ENCODE measurements at places on chromosomes 13 and 19.

DNA sequence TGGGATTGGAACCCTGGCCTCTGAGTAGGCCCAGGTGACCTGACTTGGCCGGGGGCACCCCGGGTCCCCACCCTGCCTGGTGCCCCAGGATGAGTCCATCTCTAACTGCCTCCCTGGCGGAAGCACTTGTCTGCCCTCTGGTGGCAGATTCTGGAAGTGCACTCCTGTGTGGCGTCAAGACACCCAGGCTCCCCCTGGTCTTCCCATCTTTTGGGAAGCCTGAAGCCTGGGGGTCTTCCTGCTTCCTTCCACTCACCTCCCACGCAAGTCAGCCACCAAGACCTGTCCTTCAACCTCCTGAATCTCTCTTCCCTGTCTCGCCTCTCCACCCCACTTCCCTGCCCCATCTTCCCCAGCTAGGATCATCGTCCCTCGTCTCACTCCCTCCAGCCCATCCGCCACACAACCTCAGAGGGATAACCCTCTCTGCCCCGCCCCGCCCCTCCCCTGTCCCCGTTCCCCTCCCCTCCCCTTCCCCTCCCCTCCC is 7.4 kb downstream of the RABAC1 start:
- peak; percentile 75 for DNase-seq
- peak overlapping the region; percentile 14 for H3K27ac ChIP-seq
- H3K27me3 ChIP-seq = no peaks in the 10 kb centered on the region

DNA sequence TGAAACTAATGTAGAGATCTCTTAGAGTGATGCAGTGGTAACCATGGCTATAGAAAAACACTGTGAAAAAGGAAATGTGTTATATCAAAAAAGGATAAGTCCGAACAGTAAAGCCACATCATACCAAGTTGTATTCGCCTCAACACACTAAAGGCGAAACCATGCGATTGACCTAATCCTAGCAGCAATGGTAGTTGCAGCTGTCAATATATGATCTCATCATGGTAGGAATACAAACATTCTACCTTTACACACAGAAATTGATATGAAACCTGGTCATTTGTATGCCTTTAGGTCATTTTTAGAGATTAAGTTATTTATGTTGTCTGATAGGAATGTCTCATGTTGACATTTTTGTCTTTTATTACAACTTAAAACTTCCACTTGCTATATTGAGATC is 271.9 kb downstream of the SLITRK6 start:
- no peaks in the 10 kb centered on the region for H3K27me3 ChIP-seq
- no peak overlapping the region for H3K4me3 ChIP-seq
- no peak for DNase-seq
- H3K36me3 ChIP-seq = no peaks in the 10 kb centered on the region

DNA sequence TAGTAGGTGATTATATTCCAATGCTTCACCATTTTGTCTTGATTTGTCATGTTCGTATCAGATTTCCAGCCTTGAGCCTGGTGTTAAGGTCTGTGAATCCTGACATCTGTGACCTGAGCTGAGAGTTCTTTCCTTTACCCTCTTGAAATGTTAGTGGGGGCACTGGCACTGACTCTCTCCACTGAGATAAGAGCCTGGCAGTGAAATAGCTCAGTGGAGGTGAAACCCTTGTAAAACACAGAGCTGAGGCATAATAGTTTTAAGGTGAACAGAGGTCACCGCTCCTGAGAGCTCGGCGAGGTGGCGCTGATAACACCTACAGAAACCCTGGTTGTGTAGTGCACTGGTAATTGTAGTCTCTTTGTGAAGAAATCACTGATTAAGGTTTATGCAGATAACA is 748.2 kb downstream of the DIAPH3 start:
- DNase-seq = no peak
- no peaks in the 10 kb centered on the region for H3K27me3 ChIP-seq
- H3K27ac ChIP-seq = no peak overlapping the region
- no peaks in the 10 kb centered on the region for H3K36me3 ChIP-seq
- H3K4me3 ChIP-seq = no peak overlapping the region

DNA sequence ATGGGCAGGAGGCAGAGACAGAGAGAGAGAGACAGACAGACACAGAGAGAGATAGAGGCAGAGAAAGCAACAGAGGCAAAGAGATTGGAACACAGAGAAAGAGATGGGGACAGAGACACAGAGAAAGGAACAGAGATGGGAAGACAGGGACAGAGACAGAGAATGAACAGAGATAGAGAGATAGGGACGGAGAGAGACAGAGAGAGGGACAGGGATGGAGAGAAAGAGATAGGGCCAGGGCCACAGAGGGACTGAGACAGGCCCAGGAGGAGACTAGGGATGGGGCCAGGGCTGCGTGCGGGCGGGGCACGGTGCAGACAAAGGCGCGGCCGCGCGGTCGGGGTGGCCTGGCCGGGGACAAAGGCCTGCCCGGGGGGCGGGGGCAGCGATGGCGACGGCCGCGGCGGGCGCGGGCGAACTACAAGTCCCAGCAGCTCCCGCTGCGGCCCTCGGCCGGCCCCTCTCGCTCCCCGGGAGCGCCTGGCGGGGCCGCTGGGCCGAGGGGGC is at the start of gene ZNF358:
TSS of gene ZNF358 (plus strand) at position 459 of the 507 bp plus-strand sequence. CDS start 3,140 bp downstream, outside the sequence.
- H3K4me1 ChIP-seq = peaks cover 4% of the 10 kb centered on the region
- peak within 1 kb of the TSS; percentile 62 for H3K27ac ChIP-seq
- peak within 1 kb of the TSS; percentile 82 for H3K4me3 ChIP-seq
- peaks cover 27% of the 10 kb centered on the region for H3K27me3 ChIP-seq

GRCh38 chr13:106523576-106523975 is 11.9 kb downstream of the EFNB2 start:
- H3K4me1 ChIP-seq = no peaks in the 10 kb centered on the region
- peaks cover 27% of the 10 kb centered on the region for H3K27me3 ChIP-seq
- DNase-seq = no peak
- no peaks in the 10 kb centered on the region for H3K36me3 ChIP-seq

DNA sequence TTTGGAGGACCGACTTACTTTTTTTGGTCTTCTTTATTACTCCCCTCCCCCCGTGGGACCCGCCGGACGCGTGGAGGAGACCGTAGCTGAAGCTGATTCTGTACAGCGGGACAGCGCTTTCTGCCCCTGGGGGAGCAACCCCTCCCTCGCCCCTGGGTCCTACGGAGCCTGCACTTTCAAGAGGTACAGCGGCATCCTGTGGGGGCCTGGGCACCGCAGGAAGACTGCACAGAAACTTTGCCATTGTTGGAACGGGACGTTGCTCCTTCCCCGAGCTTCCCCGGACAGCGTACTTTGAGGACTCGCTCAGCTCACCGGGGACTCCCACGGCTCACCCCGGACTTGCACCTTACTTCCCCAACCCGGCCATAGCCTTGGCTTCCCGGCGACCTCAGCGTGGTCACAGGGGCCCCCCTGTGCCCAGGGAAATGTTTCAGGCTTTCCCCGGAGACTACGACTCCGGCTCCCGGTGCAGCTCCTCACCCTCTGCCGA is 409 bp downstream of the FOSB start:
- peak overlapping the region; percentile 86 for H3K4me3 ChIP-seq
- peaks cover 34% of the 10 kb centered on the region for H3K27me3 ChIP-seq
- peaks cover 24% of the 10 kb centered on the region for H3K36me3 ChIP-seq
- H3K27ac ChIP-seq = peak overlapping the region; percentile 86

DNA sequence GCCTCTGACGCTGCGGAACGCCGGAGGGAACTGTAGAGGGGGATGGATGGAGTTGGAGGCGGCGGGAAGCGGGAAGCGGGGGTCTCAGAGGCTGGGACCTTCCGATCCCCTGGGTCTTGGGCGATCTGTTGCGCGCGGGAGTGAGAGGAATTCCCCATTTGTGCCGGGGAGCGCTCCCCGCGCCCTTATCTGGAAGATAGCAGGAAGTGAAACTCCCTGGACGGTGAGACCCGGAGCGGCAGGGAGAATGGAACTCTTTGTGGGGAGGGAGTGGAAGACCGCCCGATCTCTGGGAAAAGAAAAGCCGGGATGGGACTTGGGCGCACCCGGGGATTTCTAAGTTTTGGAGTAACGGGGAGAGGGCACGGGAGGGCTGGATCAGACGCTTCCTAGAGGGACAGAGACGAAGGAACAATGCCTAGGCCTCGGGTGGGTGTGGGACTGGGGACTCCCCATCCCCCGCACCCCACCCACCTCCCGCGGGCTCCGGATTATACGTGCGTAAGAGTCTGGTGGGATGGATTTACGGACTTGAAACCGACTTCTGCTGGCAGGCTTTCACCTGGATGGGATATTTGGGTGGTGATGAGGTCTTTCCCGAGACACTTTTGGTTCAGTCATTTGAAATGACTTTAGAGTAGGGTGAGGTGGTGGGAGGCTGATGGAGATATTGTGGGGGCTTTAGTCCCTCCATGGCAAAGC is 495 bp downstream of the LSR start:
- no peak overlapping the region for H3K27ac ChIP-seq
- peak overlapping the region; percentile 69 for H3K4me3 ChIP-seq
- H3K36me3 ChIP-seq = no peaks in the 10 kb centered on the region
- DNase-seq = no peak
- H3K27me3 ChIP-seq = peaks cover 52% of the 10 kb centered on the region

DNA sequence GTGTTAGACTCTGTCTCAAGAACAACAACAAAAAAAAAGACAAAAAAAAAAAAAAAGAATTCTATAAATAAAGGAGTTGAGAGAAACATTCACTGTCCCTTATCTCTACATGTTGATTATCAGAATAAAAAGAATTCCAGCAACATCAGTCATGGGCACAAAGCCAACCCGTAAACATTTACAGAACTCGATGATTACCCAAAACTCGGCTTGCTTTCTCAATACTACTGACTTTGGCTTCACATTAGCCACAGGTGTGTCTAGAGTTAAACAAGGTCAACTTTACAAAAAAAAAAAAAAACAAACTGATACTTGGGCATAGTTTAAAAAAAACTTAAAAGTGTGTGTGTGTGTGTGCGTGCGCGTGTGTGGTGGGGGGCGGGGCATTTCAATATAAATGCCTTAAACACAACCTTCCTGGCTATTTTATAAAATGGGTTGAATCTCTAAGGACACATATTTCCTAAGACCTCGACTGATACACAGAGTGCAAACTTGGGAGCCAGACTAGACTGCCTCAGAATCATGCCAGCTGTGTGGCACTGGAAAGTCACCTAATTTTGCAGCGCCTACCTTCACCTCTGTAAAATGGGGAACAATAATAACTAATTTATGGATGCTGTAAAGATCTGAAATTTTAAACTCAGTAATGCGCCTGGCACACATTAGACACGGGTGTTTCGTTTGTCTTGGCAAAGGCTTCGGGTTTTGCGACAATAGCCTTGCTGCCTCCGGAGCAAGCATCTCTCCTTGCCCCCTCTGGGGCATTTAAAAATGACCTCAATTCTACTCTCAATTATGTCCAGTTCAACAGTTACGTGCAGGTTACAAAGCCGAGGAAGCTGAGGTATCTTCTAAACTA is 922 bp downstream of the EBPL start:
- peaks cover 30% of the 10 kb centered on the region for H3K4me1 ChIP-seq
- no peaks in the 10 kb centered on the region for H3K27me3 ChIP-seq
- peaks cover 28% of the 10 kb centered on the region for H3K36me3 ChIP-seq
- peak overlapping the region; percentile 63 for H3K27ac ChIP-seq
- H3K4me3 ChIP-seq = peak overlapping the region; percentile 94

DNA sequence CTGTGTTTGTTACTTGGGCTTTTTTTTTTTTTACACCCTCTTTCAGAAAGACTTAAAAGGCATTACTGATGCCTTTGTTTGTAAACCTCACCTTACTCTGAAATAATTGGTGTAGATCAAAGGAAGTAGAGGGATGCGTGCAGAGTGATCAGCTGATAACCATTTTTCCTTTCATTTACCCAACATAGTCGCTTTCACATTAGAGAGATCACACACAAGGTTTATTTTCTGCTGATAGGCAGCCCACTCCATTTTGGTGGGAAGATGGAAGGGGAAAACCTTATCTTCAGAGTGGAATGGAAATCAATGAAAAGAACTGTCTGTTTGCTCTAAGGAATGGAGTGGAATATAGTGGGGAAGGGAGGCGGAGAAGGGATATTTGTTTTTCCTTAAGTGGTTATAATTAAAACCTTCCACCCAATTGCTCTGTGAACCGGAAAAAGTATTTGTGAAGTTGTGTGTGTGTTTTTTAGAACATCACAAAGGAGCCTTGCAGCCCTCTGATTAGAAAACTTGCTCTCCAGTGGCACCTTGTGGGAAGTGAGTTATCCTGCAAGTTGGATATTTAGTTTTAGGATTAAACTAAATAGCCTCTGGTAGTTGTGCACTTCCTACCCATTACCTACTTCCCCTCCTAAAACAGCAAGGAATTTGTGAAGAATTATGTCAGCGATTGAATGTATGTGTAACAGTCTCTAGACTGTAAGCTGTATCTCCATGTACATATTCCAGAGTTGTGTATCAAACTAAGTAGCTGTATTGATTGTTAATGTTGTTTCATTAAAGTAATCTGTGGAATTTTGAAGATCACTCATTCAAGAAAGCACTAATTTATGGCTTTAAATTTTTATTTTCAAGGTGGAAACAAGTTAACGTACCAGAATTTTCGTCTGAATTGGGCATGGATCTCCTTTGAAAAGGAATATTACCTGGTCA is 76.8 kb downstream of the FREM2 start:
- H3K4me3 ChIP-seq = no peak overlapping the region
- no peak for DNase-seq
- no peak overlapping the region for H3K27ac ChIP-seq
- no peaks in the 10 kb centered on the region for H3K27me3 ChIP-seq
- H3K4me1 ChIP-seq = no peaks in the 10 kb centered on the region

- H3K36me3 ChIP-seq = no peaks in the 10 kb centered on the region
- no peaks in the 10 kb centered on the region for H3K4me1 ChIP-seq
- H3K4me3 ChIP-seq = no peak overlapping the region
- DNase-seq = no peak
- no peak overlapping the region for H3K27ac ChIP-seq
These were observed 50.3 kb downstream of the RAP2A start for GRCh38 chr13:97484301-97484700.

DNA sequence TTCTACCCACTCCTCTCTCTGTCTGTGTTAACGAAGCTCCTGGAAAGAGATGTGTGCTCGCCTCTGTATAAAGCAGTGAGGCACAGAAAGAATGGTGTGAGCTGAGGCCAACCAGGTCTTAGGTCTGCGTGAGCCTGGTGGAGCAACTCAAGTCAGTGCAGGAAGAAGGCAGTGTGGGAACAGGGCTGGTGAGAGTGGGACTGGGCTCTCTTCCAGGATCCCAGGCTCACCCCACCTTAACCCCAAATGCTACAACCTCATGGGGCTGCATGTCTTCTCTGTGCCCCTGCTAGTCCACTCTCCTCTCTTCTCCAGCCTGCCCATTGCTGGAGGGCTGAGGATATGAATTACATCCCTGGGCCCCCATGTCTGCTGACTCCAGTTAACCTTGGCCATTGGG is 127.4 kb downstream of the DCT start:
- H3K27me3 ChIP-seq = peaks cover 4% of the 10 kb centered on the region
- no peak for DNase-seq
- no peaks in the 10 kb centered on the region for H3K36me3 ChIP-seq
- no peak overlapping the region for H3K27ac ChIP-seq
- H3K4me1 ChIP-seq = peaks cover 13% of the 10 kb centered on the region

- H3K4me1 ChIP-seq = no peaks in the 10 kb centered on the region
- no peak for DNase-seq
- H3K27me3 ChIP-seq = no peaks in the 10 kb centered on the region
These were observed 26.6 kb downstream of the GNG7 start for GRCh38 chr19:2675892-2676291.

- H3K27me3 ChIP-seq = no peaks in the 10 kb centered on the region
- DNase-seq = no peak
- H3K4me3 ChIP-seq = peak within 1 kb of the TSS; percentile 94
- peaks cover 73% of the 10 kb centered on the region for H3K36me3 ChIP-seq
These were observed at the start of gene KMT2B for GRCh38 chr19:35717665-35718344. Gene KMT2B, plus strand, starts transcription at chr19:35718003. Its CDS starts 16 bp downstream, at chr19:35718019.
